ENCODE measurements at places on chromosomes 1 and 21. TPM values are rescaled to one million over a fixed set of nuclear protein-coding genes. Genes with fewer than 3 reads are reported as not detected.

DNA sequence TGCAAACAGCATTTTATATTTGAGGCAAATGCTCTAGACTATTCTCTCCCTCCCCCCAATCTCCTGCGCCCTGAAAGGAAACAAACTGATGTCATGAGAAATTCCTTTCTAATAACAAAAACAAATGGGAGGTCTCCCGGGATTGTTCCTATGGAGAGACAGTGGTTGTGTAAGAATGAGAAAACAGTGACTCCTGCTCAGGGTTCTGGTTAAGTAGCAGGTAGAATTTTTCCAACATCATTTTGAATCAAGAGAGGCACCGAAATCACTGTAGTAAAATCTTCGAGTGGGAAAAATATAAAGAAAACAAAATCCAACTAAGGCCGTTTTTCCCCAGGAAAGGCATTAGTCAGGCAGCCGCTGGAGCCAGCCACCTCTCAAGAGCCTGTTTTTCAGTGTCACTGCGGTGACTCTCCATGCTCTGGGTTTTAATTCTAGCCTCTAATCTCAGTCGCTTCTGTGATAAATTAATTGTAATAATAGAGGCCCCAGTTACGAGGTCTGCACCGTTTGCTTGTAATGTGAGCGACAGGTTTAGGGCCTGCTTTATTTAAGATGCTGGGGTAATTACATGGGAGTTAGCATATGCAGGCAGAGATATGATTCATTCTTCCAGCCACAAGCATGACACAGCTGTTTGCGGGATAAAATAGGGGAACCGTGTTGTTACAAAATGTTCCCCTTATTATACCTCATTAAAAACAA lies 80.3 kb downstream of the RNF220 start:
- DNase-seq = peak; percentile 35

DNA sequence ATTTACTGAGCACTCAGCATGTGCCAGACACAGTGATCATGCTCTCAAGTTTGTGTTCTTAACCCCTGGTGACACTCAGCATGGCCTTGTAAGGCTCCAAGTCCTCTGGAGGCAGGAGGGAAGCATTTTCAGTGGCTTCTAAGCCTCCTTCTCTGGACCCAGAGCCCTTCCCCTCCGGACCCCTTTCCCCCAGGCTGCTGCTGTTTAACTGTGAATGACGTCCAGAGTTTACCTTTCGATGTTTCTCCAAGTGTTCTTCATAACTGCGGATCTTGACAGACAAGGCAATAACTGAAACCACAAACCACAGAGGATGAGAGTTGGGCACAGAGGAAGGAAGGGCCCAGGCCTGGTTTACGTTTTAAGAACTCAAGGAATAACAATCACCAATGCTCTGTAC lies 6.5 kb downstream of the MRPS15 start:
- no peak for DNase-seq

SELP gene
- not detected for total RNA-seq

DNA sequence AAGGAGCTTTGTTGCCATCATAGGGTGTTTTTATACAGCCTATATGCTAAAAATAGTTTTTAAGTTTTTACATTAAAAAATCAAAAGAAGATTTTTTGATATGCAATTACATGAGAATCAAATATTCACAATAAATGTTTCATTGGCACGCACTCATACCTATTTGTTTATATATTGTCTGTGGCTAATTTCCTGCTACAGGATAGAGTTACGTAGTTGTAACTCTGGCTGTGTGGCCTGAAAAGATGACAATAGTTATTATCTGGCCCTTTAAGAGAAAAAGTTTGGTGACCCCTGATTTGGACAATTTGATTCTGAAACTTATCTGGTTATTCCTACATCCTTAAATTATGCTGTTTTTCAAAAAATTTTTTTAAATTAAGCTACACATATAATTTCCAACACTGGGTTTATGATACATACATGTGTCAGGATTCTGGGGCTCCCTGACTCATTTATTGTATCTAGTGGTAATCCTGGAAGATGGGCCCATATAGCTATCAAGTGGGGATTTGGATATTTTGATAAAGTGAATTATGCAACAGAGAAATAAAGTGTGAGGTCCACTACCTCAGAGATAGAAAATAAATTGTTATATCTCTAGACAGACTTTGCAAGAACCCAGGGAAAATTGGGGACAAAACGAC lies 370.2 kb upstream of the LYPLAL1 start:
- no peak for DNase-seq

DNA sequence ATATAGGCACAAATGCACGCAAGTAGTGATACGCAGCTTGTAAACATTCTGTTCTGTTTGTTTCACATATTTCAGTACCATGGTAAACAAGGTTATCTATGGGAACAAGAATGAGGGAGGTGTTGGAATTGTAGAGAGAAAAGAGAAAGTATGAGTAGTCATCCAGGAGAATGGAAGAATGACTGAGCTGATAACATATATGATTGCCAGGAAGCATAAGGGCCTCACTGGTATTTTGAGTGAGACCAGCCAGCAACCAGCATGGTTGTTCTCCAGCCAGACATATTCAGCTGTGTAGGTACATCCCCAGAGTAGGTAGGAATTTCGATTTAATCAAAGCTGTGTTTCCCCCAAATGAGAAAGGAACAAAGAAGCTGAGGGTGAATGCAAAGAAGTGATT lies 58.9 kb upstream of the ARTN start:
- no peak for DNase-seq

- DNase-seq = no peak
Measured at GRCh38 chr1:101238031-101238628, 1.3 kb downstream of the S1PR1 start.

DNA sequence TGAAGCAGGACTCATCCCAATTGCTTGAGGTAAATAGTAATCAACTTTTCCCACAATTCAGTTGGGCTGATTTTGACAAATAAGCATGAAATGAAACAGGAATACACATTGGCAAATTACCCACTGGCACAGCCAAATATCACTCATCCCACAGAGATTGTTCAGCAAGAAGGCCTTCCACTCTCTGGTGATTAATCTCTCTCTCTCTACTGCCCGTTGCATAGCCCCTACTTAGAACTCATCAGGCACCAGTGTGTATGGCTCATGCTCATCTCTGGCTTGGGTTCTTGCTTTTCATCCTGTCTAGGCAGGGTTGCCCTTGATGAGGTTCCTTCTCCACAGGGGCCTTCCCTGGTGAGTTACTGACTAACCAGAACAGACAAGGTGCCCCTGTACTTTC lies 1.1 kb downstream of the BSDC1 start:
- DNase-seq = peak; percentile 53

DNA sequence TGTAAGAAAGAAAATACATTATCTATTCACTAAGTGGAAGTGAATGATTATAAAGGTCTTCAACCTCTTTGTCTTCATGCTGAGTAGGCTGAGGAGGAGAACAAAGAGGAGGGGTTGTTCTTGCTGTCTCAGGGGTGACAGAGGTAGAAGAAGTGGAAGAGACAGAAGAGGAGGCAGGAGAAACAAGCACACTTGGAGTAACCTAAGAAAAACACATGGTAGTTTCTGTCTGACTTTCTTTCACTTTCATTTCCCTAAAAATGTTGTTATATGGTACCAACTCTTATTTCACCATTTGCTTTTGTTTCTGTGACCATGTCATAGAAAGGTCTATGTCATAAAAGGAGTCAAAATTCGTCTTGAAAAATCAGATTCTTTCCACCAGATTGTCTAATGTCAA lies 696.6 kb upstream of the BRINP3 start:
- DNase-seq = no peak

SLC2A5 gene
- not detected for total RNA-seq

DNA sequence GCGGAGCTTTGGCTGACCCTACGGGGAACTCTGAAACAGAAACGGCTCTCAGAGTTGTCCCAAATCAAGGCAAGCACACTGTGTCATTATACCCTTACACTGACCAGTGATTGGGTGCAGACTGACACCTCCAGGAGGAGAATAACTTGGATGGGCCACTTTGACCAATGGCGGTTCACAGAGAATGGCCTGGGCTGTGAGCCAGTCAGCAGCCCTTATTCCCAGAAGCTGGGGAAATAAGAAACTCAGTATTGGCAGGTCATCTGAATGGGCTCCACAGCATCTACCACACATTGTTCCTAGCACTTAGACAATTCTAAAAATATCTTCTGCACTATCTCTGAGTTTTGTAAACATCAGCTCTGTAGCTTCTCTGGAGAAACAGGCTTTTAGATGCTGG lies 265.2 kb downstream of the ADGRL2 start:
- no peak for DNase-seq

DNA sequence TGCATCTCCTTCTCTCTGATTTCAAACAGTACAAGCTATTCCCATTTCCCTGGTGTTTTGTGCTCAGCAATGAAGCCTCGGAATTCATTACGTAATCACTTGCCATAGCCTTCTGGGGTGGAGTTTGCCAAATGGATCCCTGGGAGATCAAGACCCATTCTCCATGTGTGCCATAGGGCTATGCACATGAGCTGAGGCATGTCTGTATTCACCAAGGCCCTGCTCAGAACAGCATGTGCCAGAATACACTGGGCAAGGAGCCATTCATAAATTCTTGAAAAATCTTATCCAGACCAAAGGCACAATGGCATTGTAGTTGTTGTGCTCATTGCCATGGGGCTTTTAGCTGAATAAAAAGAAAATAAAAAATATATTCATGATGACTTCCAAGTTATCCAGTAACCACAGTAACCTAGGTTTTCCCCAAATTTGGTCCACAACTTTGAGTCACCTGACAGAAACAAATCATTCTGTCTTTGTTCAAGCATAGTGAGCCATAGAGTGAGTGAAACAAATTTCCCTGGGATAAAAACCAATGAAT lies 53.0 kb downstream of the CRB1 start:
- DNase-seq = peak; percentile 84

SPATA46 gene
- total RNA-seq = not detected

UBAP2L gene
- total RNA-seq = 208 TPM

GRCh38 chr1:228986093-228986904 lies 251.0 kb downstream of the RHOU start:
- peak; percentile 70 for DNase-seq

GRCh38 chr1:78918157-78918556 lies 88.4 kb downstream of the ADGRL4 start:
- DNase-seq = no peak

GRCh38 chr21:16538936-16539440 lies 809.2 kb downstream of the USP25 start:
- DNase-seq = peak; percentile 8

MANEAL gene
- total RNA-seq = 8.8 TPM

- DNase-seq = peak; percentile 30
Measured at GRCh38 chr1:17881761-17882160, 126.6 kb downstream of the ACTL8 start.

GRCh38 chr1:67735806-67736627 lies 51.0 kb downstream of the GADD45A start:
- peak; percentile 91 for DNase-seq

GRCh38 chr1:57019236-57019839 lies 53.5 kb upstream of the C8B start:
- no peak for DNase-seq

DNA sequence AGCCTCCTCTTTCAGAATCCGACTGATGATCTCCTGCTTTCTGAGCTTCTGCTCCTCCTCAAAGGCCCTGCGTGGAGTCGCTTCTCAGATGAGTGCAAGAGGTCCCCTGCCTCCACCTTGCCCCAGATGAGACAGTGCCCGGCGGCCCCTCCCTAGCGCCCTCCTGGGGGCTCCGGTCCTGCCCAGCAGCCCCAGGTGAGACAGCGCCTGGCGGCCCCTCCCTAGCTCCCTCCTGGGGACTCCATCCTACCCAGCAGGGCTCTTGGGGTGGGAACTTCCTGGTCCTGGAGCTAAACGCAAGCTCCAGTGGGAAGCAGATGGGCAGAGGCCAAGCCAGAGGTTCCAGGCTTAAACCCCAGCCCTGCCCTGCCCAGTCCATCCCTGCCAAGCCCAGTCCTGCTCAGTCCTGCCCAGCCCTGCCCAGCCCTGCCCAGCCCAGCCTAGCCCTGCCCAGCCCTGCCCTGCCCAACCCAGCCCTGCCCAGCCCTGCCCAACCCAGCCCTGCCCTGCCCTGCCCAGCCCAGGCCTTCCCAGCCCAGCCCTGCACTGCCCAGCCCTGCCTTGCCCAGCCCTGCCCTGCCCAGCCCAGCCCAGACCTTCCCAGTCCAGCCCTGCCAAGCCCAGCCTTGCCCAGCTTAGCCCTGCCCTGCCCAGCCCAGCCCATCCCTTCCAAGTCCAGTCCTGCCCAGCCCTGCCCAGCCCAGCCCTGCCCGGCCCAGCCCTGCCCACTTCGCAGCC lies 34.6 kb downstream of the CFAP74 start:
- DNase-seq = peak; percentile 87
